ENCODE measurements at places on chromosomes 6 and 20.

DNA sequence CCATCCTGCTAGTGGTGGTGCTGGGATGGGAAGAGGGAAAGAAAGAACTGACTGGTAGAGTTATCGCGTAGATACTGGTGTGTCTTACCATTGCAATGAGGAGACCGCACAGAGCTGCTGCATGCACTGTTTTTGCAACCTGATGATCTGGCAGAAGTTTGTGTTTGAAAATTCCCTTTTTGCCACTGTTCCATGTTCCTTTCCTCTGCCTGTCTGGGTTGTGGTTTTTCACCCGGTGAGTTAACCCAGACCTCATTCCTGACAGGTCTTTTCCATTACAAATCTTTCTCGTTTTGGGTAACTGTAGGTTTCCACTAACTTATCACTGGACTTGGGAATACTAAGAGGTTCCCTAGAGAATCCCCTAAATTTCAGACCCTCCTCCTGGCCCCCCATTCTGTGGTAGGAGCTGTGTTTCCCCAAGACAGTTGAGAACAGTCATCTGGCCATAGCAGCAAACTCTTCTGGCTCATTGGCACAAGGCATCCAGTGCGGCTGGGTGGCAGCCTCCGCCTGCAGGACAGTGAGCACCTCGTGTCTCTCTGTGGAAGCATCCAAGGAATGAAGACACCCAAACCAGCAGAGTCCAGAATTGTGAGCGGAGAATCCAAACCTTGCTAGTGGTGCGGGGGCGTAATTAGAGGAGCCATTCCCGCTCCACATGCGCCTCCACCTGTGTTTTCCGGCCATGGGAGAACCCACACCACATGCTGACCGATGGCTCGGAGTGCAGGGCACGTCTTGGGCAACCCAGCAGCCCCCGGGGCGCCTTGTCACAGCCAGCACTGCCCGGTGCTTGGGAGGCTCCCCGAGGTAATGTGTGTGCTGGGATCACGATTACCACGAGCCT is 32.8 kb downstream of the ERMARD start:
- DNase-seq: no peak

DNA sequence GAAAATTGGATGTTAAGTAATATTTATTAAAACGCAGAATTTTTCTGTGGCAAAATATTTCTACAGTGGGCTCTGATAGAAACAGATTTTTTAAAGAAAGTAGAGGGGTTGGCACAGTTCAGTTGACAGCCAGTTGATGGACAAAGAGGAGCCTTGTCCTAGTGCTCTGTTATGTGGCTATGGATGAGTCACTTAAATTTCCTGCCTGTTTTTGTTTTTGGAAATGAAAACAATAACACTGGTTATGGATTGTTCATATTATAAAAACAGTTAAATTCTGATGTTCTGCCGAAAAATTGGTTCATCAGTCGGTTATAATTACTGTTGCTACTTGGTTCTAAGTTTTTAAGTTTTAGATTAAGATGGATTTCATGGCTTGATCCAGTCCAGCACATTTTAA is 42.8 kb downstream of the MYO6 start:
- DNase-seq: no peak

- no peak for DNase-seq
These were observed 34.8 kb downstream of the FAM110A start for GRCh38 chr20:868279-868678.

- DNase-seq: no peak
These were observed 602.3 kb upstream of the MMS22L start for GRCh38 chr6:97885325-97885724.

GRCh38 chr6:119479860-119480655 is 130.5 kb upstream of the MAN1A1 start:
- no peak for DNase-seq

GRCh38 chr6:156659822-156660198 is 117.4 kb upstream of the ARID1B start:
- DNase-seq: no peak

GRCh38 chr6:157401734-157402338 is 20.8 kb downstream of the ZDHHC14 start:
- DNase-seq: no peak
